Heart right ventricle (tissue), 16 donors: ENCODE measurements at places on chromosomes 12 and 14. TPM values are rescaled to one million over a fixed set of nuclear protein-coding genes. Genes with fewer than 3 reads are reported as not detected.
A peak's percentile ranks its signal among the peaks of the same experiment; 100 is the strongest.

- no peak for DNase-seq
These were observed 89.0 kb upstream of the PPM1H start for GRCh38 chr12:63023926-63024325.

DNA sequence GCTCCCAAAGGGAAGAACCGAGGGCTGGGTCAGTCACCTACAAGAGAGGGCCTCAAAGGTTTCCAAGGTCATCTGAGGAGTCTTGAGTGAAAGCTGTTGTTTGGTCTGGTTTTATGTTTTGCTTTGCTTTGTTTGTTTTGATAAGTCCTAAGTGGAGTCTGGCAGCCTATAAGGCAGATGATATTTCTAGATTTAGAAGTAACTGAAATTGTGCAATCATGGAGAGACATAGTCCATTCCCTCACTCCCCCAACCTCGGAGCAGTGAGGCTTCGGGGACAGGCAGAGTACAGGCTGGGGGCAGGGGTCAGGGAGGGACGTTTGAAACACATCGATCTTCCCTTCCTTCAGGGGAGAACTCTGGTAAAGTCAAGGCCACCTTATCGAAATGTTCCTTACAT, 42.3 kb downstream of the TTC9 start:
- DNase-seq = no peak

DNA sequence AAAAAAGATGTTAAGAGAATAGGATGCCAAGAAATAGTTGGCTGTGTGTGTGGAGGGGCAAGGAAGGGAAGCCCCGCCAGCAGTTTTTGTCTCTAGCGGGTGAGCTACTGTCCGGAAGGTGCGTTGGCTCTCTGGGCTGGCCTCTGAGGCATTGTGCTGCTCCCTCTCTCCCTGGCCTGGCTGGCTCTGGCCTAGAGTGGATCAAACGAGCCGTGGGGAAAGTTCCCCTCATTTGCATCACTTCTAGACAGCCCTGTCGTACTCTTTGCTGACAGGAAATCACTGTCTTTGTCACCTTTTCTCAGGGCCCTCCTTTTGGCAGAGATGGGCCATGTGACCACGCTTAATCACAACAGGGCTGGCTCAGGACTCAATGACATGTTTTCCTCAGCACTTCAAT, 236.1 kb upstream of the NPAS3 start:
- peak; percentile 38 for DNase-seq

DNA sequence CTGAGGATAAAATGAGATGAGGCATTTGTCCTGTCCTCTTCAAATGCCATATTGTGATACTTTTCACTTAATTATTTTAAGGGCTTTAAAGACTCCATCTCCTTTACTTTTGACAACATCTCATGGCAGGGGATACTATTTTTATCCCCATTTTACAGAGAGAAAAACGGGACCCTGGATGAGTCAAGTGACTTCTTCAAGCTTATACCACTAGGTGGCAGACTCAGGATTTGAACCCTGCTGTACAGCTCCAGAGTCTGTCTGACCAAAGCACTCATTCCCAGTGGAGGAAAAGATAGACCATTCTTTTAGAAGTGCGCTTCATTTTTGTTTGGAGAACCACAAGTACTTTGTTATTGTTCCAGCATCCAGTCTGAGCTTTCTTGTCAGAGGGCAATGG, 1.7 kb upstream of the SMOC1 start:
- DNase-seq = no peak

POTEG gene
- not detected for polyA plus RNA-seq

DNA sequence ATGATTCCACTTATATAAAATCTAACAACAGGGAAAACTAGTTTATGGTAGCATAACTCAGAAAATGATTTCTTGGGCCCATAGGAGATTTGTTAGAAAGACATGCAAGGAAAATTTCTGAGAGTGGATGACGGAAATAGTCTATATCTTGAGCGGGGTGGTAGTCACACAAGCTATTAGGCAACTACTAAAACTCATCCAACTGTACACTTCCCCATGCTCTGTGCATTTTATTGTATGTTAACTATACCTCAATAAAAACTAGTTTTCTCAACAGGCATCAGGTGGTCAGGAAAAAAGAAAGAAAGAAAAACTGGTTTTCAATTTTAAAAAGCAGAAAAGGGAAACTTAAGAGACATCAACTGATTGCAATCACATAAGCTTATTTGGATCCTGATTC, 9.9 kb downstream of the SLC5A8 start:
- no peak for DNase-seq

GRCh38 chr14:99333841-99334635, 62.0 kb upstream of the BCL11B start:
- DNase-seq = no peak

PRICKLE1 gene
- polyA plus RNA-seq = 2.9 TPM

- DNase-seq = no peak
These were observed 29.1 kb downstream of the SLC39A9 start for GRCh38 chr14:69427596-69427995.

CCDC196 gene
- polyA plus RNA-seq = not detected

TAS2R50 gene
- not detected for polyA plus RNA-seq

CMA1 gene
- 0.13 TPM for polyA plus RNA-seq

GRCh38 chr14:39055786-39056474, 47.1 kb downstream of the SEC23A start:
- no peak for DNase-seq

- peak; percentile 17 for DNase-seq
These were observed 17.8 kb downstream of the TAS2R50 start for GRCh38 chr12:10968765-10969456.

DDX23 gene
- polyA plus RNA-seq = 28.9 TPM

DTX3 gene
- polyA plus RNA-seq = 58.2 TPM

TAS2R9 gene
- polyA plus RNA-seq = not detected

DNA sequence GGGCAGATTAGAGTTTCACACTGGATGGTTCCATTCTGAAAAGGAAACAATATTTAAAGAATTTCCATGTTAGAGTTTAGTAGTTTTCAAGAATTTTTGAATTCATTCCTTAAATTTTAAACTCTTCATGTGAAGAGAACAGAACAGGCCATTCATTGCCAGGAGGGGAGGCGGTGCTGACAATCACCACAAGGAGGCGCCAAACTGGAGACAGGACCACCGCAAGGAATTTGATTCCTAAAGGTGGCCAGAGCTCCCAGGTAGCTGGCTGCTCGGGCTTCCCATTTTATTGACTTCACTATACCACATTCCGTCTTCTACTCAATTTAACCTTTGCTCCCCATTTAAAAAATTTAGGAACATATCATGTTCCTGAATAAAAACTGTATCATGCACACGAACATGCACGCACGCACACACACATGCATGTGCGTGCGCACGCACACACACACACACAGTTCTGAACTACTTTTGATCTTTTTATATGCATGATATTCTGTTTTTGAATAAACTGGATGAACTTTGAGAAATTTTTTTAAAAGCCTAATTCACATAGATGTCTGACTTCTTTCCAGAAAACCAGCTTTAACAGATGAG, 101.2 kb downstream of the NELL2 start:
- no peak for DNase-seq

RND1 gene
- 0.55 TPM for polyA plus RNA-seq

GRCh38 chr12:98653866-98654493, 8.9 kb downstream of the APAF1 start:
- DNase-seq = peak; percentile 20

FAM90A1 gene
- 0.03 TPM for polyA plus RNA-seq

DNA sequence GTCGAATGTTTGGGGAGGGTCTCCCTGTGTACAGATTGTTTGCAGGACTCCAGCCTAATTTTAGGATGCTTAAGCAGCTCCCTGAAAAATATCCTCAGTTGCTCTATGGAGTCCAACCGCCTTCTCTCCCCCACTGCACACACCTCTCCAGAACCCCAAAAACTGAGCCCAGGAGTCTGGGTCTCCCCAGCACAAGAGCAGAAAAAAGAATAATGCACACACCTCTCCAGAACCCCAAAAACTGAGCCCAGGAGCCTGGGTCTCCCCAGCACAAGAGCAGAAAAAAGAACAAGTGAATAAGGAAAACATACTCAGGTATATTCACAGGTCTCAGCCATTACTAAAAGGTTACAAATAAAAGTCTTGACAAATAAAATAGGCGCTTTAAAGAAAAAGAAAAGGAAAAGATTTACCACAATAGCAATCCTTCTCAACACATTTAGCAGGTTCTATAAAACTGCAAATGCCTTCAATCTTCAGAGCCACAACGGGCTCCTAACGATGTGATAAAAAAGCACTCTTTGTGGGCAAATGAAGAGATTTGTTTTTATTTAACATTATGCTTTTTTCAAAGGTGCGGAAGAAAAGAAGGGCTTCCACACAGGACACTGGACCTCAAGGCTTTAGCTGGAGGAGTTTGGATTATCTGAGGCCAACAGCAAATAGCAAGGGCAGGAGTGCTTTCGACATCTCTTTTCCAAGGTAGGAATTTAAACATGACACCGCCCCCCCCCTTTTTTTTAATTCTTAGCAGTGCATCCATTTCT, 8.2 kb downstream of the BCL11B start:
- no peak for DNase-seq

SCN8A gene
- polyA plus RNA-seq = 0.07 TPM

PDE3A gene
- 51.1 TPM for polyA plus RNA-seq

DNA sequence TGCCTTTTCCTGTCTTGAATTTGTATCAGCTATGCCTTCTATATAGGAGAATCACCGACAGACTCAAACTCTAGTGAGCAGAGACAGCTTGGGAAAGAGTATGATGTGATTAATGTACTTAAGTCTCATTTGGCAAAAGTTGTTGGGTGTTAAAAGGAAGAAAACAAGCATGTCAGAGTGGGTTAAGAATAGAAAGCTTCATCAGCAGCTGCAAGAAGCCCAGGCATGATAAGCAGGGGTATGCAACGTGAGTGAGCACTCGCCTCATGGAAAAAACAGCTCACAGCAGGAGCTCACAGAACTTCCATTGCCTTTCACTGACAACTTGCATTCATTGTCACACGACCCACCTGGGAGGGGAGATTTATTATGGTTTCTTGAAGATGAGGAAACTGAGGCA, 35.9 kb upstream of the WNK1 start:
- peak; percentile 66 for DNase-seq
